Hair follicle dermal papilla cell (primary cell): ENCODE measurements at places on chromosomes 12 and 14. TPM values are rescaled to one million over a fixed set of nuclear protein-coding genes. Genes with fewer than 3 reads are reported as not detected.

The DAO gene
- not detected in 2 replicates for total RNA-seq

The AICDA gene
- not detected in 2 replicates for total RNA-seq

The KLHL28 gene
- 11.1 and 11.7 TPM in 2 replicates for total RNA-seq

The TTC6 gene
- total RNA-seq: under 0.01 TPM in 1 of 2 replicates, not detected in the other

The HNRNPA1 gene
- total RNA-seq: 264 and 434 TPM in 2 replicates

The KCNC2 gene
- not detected in 2 replicates for total RNA-seq

The PPFIA2 gene
- 2.7 and 5.4 TPM in 2 replicates for total RNA-seq

The KLHL33 gene
- 0.32 and 0.49 TPM in 2 replicates for total RNA-seq

The COX8C gene
- not detected in 2 replicates for total RNA-seq

The PRIM1 gene
- total RNA-seq: 3.7 and 4.1 TPM in 2 replicates

The HOXC12 gene
- total RNA-seq: not detected in 2 replicates

The CCDC63 gene
- not detected in 2 replicates for total RNA-seq

The PSMD9 gene
- 47.1 and 60.0 TPM in 2 replicates for total RNA-seq

The LUM gene
- 1,443 and 1,565 TPM in 2 replicates for total RNA-seq

The CLEC12A gene
- total RNA-seq: 0.65 TPM in 1 of 2 replicates, not detected in the other

The GLT1D1 gene
- not detected in 2 replicates for total RNA-seq

The CCDC175 gene
- total RNA-seq: not detected in 2 replicates
